Activated CD8-positive, alpha-beta memory T cell treated with anti-CD3 and anti-CD28 coated beads, Interleukin-2, amount 10 ng/mL, durations not matched to agents 7 days and 5 days (primary cell): ENCODE measurements at places on chromosomes 1 and 21. TPM values are rescaled to one million over a fixed set of nuclear protein-coding genes. Genes with fewer than 3 reads are reported as not detected.

SASS6 gene
- 17.3 TPM for total RNA-seq

GRCh38 chr1:229563241-229563640 lies 4.7 kb upstream of the ABCB10 start:
- no peak for DNase-seq

DNA sequence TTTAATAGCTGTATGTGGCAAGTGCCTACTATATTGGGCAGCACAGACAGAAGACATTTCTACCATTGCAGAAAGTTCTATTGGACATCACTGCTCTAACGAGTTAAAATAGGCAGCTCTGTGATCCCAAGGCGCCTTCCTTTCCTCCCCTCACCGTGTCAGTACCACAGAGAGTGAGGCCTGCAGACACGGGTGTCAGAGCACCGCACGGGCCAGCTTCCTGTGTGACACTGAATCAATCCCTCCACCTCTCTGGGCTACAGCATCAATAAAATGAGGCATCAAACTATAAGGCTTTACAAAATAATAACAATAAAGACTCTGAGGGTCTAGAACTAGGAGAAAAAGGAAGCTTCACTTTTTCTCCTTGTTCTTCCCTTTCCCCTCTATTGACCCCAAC lies 246.7 kb downstream of the FOXD2 start:
- peak; percentile 28 for DNase-seq

DNA sequence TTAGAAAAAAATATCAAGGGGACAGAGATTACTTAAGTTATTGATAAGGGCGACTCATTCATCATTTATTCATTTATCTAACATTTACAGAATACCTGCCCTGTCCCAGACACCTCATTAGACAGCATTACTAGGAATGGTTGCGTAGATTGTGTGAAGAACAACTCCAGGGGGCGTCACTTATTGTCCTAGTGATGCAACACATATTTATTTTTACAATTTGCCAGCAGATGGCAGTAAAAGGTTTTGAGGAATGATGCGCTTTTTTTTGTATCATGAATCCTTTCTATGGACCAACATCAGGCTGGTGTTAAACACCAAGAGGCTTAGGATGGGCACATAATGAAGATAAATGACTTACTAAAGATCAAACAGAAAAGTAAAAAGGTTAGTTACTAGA lies 5.5 kb downstream of the NCAM2 start:
- no peak for DNase-seq

INAVA gene
- total RNA-seq: 2.6 TPM

- DNase-seq: no peak
These were observed 162.4 kb downstream of the PGBD5 start for GRCh38 chr1:230263568-230264195.

GRCh38 chr1:59814901-59815825 lies at the start of gene HOOK1:
TSS of gene HOOK1 (plus strand) at chr1:59814949. CDS start at chr1:59815118, 169 bp downstream.
- DNase-seq: no peak

KIF17 gene
- total RNA-seq: not detected

HCN3 gene
- total RNA-seq: 6.1 TPM

GRCh38 chr1:232351335-232351734 lies 278.6 kb downstream of the SIPA1L2 start:
- no peak for DNase-seq

- no peak for DNase-seq
These were observed 58.8 kb downstream of the TOMM20 start for GRCh38 chr1:235069577-235070563.

DNA sequence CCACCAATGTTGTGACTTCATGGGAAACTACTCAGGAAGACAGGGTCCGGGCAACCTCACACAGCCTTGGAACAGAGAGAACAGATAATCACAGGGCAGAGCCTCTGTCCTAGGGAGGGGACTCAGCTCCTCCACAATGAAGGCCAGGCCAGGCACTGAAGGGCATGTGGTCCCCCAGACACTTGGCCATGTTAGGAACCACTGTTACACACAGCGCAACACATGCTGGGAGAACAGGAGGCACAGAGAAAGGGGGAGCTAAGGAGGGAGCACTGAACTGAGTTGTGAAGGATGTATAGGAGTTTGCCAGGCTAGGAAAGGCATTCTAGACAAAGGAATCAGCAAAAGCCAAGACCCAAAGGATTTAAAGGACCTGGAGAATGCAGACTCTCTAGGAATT lies 127.6 kb downstream of the DMRTB1 start:
- DNase-seq: peak; percentile 25

GRCh38 chr1:33257207-33257771 lies 997 bp downstream of the ZNF362 start:
- no peak for DNase-seq

DNA sequence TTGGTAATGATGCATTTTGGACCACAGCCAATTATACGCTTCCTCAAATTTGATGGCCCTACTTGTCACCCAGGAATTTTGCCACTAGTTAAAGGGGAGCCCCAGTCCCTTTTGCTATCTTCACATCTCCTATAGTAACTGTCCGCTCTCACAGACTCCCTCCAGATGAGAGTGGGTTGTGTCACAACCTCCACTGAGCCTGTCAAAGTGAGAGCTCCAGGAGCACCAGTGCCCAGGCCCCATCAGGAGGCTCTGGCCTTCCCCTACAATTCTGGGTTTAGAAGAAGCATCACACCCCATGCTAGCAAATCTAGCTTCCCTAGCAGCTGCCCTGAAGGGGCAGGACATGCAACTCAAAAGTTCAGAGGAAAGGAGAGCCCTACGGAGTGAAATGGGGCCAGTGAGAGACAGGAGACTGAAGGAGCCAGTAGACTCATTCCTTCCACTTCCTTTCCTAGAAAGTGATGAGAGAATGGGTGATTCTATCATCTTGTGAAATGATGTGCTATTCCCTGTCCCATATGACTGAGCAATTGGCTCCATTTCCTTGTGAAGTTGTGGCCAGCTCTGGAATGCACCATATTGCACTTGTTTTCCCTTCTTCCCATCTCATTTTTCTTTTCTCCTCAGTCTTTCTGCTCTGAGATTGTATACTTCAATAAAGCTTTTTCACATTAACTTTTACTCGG lies 541.3 kb downstream of the DPYD start:
- no peak for DNase-seq

DAB1 gene
- not detected for total RNA-seq

- DNase-seq: no peak
These were observed 54.7 kb downstream of the UMODL1 start for GRCh38 chr21:42125571-42126544.

FAM151A gene
- not detected for total RNA-seq

DNA sequence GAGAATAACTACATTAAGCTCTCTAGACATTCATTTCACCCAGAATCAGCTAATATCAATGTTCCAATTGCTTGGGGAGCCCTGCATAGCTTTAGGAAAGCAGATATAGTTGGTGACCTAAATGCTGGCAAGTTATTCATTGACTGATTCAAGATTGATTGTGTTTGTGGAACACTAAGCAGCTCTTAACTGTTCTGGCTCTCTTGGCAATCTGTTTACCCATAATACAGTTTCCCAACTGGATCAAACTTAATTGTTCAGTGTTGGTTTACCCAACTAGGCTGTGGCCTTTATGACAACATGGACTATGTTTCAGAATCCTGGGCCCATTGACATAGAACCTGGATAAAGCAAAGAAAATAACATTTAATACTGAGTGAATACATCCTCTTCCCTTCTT lies 83.7 kb downstream of the NRDC start:
- DNase-seq: no peak

DNA sequence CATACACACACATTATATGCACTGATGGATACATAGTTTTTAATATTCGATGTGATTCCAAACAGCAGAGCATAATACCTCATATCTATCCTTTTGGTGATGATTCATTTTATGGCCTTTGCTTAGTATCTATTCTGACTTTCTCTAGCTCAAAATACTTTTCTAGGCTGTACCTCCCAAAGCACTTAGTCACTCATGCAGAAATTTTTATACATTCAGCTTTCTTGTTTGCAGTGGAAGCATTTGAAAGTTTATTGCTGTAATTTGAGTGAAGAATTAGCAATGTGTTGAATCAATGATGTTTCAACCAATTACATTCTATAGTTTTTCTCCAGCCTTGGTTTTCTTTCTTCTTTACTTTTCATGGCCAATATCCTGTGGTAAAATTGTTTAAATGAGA lies 66.7 kb downstream of the LBR start:
- DNase-seq: no peak

GRCh38 chr1:19430121-19431068 lies 54.9 kb downstream of the CAPZB start:
- no peak for DNase-seq

OR2L13 gene
- not detected for total RNA-seq

SLC25A34 gene
- 0.88 TPM for total RNA-seq

DNA sequence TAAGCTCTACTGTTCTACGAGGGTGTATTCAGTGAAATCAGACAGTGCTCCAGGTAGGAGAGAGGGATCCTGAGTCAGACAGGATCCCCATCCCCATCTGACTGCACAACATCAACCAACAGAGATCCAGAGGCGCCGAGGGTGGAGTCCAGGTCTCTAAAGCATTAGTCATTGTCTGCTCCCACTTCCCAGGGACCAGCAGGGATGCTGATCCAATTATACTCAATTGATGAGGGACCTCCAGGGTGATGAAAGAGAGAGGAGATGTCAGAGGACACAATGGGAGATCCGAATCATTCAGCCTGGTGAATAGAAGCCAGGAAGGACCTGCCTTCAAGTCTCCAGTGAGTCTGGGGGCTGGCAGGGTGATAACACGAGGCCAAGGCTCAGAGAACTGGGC lies 39.5 kb upstream of the STMN1 start:
- DNase-seq: no peak

- no peak for DNase-seq
These were observed 448 bp downstream of the G0S2 start for GRCh38 chr1:209675565-209676154.

GRCh38 chr1:40362699-40363098 lies 10.8 kb upstream of the SMAP2 start:
- DNase-seq: no peak

DNA sequence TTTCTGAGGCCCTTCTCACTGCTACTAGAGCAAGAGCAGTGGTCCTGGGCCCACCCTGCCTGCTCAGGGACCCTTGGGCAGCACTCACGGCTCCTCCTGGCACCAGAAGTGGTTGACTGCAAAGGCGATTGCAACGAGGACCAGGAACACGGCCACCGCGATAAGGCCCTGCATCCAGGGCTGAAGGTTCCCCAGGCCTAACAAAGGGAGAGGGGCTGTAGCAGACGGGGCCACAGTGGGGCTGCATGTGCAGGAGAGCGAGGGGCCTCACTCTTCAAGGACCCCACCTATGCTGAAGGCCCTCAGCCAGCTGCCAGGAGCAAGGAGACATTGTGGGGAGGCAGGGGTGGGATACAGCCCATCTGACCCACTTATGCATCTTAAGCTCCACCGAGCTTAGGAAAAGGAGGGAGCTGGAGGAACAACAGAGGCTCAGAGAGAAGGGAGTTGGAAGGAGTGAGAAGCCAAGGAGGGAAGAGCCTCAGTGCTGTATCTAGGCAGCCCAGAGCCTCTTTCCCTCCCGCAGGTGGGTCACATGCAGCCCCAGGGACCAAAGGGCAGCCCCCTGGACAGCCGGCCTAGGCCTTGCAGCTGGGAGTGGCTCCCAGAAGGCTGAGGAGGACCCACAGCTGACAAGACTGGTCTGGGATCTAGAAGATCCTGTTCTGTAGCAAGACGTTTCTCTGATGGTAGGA lies 2.5 kb downstream of the PDZK1IP1 start:
- DNase-seq: peak; percentile 34

GRCh38 chr1:201896951-201897391 lies 8.3 kb downstream of the SHISA4 start:
- DNase-seq: no peak

ASTN1 gene
- not detected for total RNA-seq

DNA sequence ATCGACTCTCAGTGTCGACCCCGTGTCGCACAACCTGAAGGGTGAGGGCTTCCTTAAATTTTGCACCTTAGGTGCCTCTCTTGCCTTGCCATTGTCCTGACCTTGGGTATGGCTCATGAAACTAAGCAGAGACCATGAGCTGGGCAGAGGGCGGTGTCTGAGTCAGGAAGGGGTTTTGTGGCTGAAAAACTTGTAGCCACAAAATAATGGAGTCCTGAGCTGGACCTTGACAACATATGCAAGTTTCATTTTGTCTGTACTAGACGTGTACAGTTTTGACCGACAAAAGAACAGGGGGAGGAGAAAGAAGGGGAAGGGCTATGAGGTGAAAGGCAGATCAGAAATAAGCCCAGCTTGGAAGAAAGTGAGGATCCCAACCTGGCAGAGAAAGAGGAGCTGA lies 8.3 kb upstream of the RUNX1 start:
- no peak for DNase-seq

GRCh38 chr1:179146911-179147310 lies 65.0 kb downstream of the TOR3A start:
- DNase-seq: no peak

MATN1 gene
- total RNA-seq: 0.32 TPM

DNA sequence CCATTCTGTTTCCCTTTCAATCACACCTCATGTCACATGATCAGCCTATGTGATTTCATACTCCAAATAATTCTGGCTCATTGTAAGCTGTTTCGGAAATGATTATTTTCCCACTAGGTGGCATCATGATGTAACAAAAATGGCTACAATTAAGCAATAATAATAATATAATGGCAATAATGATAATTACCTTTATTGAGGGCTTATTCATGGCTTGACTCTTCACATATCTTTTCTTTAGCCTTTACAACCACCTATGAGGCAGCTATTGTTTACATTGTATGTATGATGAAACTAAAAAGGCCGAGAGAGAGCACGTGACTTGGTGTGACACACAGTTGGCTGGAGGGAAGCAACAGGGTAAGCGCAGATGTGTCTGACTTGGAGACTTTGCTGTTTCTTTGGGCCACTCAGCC lies 12.5 kb upstream of the KPRP start:
- no peak for DNase-seq

DNA sequence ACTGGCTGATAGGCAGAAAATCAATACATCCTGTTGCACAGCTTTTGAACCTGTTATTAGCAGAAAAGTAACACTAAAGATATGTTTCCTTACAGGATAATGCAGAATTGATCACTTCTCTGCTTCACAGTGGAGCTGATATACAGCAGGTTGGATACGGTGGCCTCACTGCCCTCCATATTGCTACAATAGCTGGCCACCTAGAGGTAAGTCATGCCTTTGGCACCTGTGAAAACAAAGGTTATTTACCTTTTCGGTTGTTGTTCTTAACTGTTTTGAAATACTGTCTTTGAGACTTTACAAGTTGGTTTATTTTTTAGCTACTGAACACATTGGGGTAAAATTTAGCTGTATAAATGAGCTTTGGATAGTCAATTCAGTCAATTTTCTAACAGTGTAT lies 36.3 kb downstream of the TNNI3K start:
- no peak for DNase-seq

GRCh38 chr1:180670681-180671080 lies 38.9 kb downstream of the XPR1 start:
- DNase-seq: no peak

GRCh38 chr1:9331016-9331415 lies 38.3 kb downstream of the SPSB1 start:
- no peak for DNase-seq

GRCh38 chr1:11744287-11744686 lies 8.4 kb downstream of the AGTRAP start:
- no peak for DNase-seq
